AG08396 (cell line): ENCODE measurements at places on chromosomes 7 and 10.

- no peak for DNase-seq
Observed at GRCh38 chr10:1119501-1119900, 63.3 kb downstream of the WDR37 start.

GRCh38 chr7:94883616-94884015 lies 23.8 kb upstream of the PPP1R9A start:
- no peak for DNase-seq

DNA sequence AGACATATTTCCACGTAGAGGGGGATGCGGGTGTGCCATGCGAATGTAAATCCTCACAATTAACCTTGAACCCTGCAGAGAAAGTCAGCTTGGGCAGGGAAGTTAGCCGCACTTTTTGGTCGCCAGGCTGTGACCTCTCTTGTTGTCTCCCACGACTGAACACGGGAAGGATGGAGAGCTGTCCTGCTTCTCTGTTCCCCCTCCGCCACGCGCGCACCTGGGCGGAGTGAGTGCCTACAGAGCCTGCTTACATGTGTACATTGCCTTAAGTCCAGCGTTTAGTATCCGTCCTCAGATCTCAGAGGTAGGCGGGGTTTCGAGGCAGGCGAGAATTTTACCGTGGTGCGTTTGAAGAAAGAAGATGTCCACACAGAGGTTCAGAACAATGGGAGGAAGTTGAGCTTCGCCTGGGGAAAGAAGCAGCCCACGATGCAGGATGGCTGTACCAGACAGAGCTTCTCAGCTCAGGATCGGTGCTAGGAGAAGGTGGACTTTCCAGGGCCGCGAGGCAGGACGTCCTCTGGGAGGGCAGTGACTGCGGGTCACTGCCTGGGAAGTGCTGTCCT lies 482 bp upstream of the ERCC6 start:
- DNase-seq = peak; percentile 21

DNA sequence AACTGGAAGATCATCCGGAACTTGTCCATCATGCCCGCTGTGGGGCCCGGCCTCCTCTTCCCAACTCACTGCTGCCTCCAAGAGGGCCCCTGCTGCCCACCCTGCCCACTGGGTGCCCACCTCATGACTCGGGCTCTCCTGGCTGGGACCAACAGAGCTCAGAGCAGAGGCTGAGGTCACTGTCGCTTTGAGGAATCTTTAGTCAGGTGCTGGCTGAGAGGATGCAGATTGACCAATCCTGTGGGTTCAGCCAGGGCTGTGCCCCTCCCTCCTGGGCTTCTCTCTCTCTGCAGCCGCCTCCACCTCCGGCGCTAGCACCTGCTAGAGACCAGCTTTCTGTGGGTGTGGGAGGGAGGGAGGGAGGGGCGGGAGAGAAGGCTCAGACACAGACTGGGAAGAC lies at the start of gene CALHM1:
CALHM1 (minus strand) TSS at position 181 of the 400 bp plus-strand sequence; CDS start at position 32, 149 bp downstream.
- DNase-seq = no peak

GRCh38 chr10:93503075-93503474 lies 6.7 kb downstream of the CEP55 start:
- no peak for DNase-seq

- peak; percentile 59 for DNase-seq
Observed at GRCh38 chr7:98922392-98923187, 44.3 kb downstream of the TRRAP start.

GRCh38 chr10:62010366-62010765 lies 108.9 kb downstream of the ARID5B start:
- no peak for DNase-seq

- no peak for DNase-seq
Observed at GRCh38 chr7:39631736-39632308, 8.4 kb downstream of the RALA start.

DNA sequence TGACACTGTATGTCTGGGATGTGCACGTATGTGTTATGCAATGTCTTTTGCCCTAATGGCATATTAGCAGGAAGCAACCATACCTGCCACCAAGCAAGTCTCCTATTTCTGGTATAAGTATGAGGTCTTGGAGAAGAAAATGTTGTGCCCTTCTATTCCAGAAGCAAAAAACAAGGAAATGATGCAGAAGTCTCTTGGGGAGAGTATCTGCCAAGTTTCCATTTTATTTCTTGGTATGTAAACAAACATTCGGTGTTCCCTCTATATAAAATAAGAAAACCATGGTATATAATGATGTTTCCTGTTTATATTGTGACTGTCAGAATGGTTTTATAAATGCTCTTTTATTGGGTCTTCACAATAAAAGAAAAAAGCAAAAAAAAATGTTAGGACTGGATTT lies 19.3 kb upstream of the MYO3A start:
- DNase-seq = no peak

DNA sequence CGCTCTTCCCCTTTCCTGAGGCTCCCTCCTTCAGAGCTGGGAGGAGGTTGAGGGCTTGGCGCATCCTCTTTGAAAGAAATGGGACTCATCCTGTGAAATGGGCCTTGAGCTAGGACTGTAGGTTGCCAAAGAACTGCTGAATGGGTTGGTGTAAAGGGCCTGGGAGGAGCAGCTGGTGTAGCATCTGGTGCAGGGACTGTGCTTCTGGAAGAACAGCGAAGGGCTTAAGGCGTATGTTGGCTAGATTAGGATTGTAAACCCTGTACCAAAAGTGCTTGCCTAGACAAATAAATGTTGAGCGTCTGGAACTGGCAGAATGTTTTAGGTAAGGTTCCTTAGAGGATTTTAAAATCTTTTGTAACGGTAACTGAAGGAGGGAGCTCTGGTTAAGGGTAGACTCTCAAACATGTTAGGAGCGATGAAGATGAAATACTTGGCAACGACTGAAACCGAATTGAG lies 563 bp downstream of the STAM start:
- DNase-seq = peak; percentile 34

DNA sequence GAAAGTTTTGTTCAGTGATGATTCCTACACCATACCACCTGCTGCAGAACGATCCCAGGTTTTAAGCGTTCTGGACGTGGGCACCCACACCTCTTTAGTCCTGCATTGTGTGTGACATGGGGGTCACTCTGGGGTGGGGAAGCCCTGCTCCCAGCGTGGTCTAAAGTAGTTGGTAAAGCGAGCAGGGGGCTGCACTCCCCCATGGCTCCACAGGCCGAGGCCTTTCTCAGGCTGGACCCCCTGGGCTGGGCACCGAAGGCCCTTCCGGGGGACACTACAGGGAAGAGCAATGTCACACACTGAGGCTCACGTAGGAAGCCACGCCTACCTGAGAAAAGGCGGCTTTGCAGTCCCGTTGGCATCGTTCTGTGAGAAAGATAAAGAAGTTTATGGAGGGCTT lies 12.3 kb downstream of the BRI3 start:
- DNase-seq = no peak

DNA sequence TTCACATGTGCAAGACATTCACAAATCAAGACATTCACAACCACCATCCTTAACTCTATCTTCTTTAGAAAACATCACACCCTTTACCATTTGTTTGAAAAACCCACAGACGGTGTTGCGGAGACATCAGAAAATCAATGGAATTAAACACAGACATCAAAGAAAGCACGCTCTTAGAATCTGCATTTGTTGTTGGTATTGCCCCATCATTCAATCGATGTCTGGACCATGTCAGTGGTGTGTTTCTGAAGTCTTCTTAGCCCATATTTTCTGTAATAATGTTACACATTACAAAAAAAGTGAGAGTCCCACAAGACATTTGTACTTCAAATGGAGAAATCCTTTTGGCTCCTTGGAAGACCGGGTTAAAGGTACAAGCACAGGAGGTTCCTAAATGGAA lies 173.9 kb upstream of the AOAH start:
- DNase-seq = no peak

GRCh38 chr7:72781631-72782030 lies 46.4 kb downstream of the TYW1B start:
- no peak for DNase-seq

DNA sequence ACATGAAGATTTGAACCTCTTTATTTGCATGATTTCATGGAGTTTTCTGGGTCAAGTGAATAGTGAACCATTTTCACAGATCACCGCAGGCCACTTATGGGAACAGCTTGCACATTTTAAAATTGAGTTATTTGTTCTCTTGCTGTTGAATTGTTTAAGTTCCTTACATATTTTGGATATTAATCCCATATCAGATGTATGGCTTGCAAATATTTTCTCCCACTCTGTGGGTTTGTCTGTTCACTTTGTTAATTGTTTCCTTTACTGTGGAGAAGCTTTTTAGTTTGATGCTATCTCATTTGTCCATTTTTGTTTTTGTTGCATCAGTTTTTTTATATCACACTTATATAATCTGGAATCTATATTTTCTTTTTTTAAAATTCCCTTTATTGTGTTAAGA lies 14.1 kb upstream of the ZC3HAV1L start:
- no peak for DNase-seq

DNA sequence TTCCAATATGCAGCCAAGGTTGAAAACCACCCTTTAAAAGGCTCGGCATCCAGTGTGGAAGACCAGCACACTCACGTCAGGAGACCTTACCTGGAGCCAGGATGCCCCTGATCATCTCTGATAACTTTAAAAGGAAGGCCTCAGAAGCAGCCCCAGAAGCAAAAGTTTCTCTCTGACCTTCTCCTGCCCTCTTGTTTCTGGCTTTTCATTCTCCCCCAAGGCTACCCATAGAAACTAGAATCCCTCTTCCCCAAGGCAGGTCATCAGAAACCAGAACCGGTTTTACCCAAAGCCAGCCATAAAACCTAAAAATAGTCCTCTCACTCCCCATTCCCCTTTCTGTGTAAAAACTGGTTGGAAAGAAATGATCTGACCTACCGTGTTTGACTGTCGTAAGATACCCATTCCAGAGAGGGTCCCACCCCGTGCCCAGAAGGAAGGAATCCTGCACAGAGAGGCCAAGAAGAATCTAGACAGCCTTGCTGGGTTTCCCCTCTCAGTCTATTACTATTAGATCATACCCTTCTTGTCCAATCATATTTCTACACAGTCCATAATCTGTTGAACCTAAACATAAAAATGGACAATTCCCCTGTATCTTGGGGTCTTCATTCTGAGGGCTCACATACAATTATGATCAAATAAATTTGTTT lies 17.5 kb upstream of the TSPAN14 start:
- DNase-seq = no peak

DNA sequence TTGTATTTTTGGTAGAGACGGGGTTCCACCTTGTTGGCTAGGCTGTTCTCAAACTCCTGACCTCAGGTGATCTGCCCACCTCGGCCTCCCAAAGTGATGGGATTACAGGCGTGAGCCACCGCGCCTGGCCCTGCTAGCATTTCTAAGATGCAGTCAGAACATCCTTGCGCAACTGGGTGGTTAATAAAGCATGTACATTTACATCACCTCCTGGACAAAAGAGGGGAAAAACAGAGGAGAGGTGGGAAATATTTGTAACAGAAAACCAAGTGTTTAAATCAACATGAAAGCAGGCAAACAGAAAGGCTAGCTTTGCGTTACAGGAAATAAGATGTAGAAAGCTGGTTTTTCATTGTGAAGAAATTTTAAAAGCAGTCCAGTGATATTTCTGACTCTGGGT lies 220.9 kb upstream of the KMT2E start:
- no peak for DNase-seq

- peak; percentile 33 for DNase-seq
Observed at GRCh38 chr7:2354939-2355704, 495 bp downstream of the EIF3B start.

DNA sequence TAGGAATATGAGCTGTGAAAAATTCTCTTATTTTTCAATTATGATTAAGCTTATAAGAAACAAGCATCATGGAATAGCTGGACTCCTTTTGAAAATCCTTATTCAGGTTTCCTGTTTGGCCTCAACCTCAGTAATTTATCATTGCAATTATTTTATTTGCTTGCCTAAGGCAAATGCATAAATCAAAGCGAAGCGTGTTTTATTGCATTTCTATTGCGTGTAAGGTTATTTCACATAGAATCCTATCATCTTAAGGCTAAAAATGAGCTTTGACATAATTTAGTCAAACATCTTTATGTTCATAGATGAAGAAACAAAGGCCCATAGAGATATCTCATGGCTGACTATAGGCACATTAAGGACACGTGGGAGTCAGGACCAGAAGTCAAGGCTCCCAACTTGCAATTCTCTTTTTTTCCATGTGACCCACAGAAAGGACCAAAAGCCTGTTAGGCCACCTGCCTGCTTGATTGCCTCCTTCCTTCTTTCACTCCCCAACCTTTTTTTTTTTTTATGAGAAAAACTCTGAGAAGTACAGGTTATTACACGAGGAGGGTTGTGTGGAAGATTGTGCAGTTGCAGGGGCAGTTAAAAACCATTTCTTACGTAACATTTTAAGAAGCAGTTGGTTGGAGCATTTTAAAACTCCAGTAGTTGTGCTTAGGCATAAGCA lies 261.0 kb downstream of the HDAC9 start:
- no peak for DNase-seq

- peak; percentile 89 for DNase-seq
Observed at GRCh38 chr10:17617031-17617911, at the start of gene HACD1. Gene HACD1 (minus strand): TSS chr10:17617374. CDS start chr10:17617339, 35 bp downstream.

DNA sequence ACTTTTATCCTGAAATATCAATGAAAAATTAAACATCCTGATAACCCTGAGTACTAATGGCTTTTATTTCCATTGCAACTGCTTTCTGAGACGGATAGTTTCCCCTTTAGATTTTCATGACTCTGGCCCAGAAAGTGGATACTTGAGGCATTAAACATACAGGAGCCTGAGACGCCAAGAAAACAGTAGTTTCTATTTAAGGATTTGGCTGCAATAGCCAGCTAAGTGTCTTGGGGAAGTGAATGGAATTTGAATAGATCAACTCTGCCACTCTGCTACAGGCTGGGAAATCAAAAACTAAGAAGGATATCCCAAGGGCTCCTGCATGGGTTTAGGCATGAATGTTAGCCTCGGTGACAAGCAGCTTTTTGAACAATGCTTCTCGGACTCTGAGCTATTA lies 24.7 kb upstream of the GPAM start:
- no peak for DNase-seq

GRCh38 chr7:98826811-98827231 lies 43.0 kb downstream of the TMEM130 start:
- peak; percentile 22 for DNase-seq

- no peak for DNase-seq
Observed at GRCh38 chr7:90484706-90485105, 15.3 kb downstream of the PTTG1IP2 start.

DNA sequence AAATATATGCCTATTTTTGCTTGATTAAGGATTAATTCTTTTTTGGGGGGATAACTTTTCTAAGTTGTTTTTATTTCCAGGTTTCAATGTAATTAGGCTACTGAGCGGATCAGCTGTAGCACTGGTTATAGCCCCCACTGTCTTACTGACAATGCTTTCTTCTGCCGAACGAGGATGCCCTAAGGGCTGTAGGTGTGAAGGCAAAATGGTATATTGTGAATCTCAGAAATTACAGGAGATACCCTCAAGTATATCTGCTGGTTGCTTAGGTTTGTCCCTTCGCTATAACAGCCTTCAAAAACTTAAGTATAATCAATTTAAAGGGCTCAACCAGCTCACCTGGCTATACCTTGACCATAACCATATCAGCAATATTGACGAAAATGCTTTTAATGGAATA lies 1.0 kb downstream of the LRRTM3 start:
- DNase-seq = no peak

- DNase-seq = no peak
Observed at GRCh38 chr7:141128506-141128905, 54.6 kb downstream of the TMEM178B start.

DNA sequence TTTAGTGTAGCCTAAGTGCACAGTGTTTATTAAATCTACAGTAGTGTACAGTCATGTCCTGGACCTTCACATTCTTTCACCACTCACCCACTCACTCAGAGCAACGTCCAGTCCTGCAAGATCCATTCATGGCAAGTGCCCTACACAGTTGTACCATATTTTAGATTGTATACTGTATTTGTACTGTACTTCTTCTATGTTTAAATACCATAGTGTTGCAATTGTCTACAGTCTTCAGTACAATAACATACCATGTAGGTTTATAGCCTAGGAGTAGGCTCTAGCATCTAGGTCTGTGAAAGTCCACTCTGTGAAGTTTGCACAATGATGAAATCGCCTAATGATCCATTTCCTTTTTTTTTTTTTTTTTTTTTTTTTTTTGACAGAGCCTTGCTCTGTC lies 12.0 kb downstream of the EEPD1 start:
- DNase-seq = no peak
